ENCODE measurements at places on chromosomes 11 and 22.

DNA sequence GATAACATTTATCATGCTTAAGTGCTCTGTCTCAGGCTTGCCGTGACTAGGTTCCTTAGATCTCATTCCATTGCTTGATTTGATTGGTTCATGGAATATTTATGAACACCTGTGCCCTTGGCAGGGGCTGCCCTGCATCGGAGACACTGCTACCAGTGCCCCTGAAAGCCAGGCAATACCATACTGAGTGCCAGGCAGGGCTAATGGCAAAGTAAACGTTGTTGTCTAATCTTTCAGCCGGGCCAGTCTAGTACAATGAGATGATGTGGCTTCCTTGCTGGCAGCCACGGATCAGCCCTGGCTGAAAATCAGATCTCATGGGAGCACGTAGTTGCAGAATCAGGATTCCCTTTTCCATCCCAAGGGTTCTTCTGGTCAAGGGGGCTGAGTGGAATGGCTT is 5.0 kb upstream of the PGA3 start:
- no peak for DNase-seq

- DNase-seq = no peak
Measured at GRCh38 chr22:50529416-50529896, 356 bp downstream of the TYMP start.

DNA sequence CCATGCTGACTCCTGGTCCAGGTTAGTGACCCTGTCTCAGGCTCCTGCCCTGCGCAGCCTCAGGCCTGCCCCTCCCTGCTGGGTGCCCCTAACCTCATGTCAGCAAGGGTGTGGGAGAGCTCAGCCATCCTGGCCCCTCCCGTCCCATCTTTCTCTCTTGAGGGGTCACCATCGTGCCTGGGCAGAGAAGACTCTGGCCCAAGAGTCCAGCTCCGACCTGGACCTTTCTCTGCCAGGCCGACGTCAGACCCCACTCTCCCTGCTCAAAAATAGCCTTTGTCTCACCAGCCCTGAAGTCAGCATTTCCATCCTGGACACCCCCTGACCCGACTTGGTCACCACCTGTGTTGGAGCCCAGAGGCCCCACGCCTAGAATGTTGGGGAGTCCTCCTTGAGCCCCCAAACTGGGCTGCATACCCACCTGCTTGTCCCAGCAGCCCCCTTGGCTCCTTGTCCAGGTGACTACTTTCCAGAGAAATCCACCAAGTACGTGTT is 4.9 kb downstream of the SCGB1C1 start:
- no peak for DNase-seq

- DNase-seq = no peak
Measured at GRCh38 chr22:36467042-36467810, 14.2 kb downstream of the TXN2 start.

DNA sequence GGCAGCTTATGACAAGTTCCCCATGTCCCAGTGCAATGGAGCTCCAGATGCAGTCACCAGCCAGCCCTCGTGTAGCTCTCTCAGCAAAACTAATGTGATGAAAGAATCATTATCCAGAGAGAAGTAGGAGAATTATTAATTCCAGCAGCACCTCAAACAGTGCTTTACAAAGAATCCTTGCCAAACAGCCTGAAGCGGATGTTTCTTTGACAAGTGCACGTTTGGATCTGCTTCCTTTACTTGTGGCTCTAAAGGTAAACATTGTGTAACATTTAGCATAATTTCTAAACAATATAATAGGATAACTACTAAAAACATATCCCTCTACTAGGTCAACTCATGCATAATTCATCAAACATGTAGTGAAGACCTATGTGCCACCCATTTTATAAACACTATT is 197.0 kb downstream of the FAM181B start:
- DNase-seq = no peak

DNA sequence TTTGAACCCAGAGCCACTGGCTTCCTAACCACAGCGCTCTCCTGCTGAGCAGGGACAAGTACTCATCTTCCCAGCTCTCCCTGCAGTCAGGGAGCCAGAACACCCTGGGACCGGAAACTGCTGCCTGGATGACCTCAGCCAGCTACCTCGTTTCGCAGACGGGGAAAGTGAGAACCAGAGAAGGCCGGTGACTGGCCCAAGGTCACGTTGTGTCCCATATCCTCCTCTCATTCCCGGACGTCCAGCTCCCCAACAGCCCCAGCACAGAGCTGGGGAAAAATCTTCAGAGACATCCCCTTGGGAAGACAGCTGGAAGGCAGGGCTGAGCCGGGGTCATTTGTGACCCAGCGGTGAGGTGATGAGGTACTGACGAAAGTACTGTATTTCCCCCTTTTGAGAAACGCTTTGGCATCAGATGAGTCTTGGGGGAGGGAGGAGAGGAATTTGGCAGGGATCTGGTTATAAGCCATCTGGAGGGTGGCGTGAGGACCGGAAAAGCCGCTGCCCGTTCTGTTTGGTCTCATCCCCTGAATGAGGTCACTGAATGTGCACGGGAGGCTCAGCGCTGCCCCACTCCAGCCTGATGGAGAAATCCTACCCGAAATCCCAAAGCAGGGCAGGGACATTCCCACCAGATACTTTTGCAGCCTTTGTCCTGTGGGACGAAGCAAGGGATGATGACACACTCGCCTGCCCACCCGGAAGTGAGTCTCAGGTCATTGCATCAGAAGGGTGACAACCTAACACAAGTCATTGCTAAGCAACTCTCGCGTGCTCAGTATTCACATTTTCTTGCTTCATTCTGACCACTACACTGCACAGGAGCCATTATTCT is 41.1 kb downstream of the LIF start:
- peak; percentile 24 for DNase-seq

GRCh38 chr11:119780222-119780953 is 51.4 kb upstream of the NECTIN1 start:
- DNase-seq = no peak
